A673 (cell line): ENCODE measurements at places on chromosomes 2 and 18. TPM values are rescaled to one million over a fixed set of nuclear protein-coding genes. Genes with fewer than 3 reads are reported as not detected.

The HOXD10 gene
- total RNA-seq, result 88.6 and 98.3 TPM in 2 replicates

The BUB1 gene
- 98.0 and 108 TPM in 2 replicates for total RNA-seq

The RNF125 gene
- 1.2 and 1.5 TPM in 2 replicates for total RNA-seq

The IL18R1 gene
- total RNA-seq, result not detected in 2 replicates

The ANKRD29 gene
- 2.6 and 2.8 TPM in 2 replicates for total RNA-seq

The PDE11A gene
- total RNA-seq, result not detected in 2 replicates

The MERTK gene
- total RNA-seq, result 18.4 and 20.1 TPM in 2 replicates

The VIT gene
- not detected in 2 replicates for total RNA-seq

DNA sequence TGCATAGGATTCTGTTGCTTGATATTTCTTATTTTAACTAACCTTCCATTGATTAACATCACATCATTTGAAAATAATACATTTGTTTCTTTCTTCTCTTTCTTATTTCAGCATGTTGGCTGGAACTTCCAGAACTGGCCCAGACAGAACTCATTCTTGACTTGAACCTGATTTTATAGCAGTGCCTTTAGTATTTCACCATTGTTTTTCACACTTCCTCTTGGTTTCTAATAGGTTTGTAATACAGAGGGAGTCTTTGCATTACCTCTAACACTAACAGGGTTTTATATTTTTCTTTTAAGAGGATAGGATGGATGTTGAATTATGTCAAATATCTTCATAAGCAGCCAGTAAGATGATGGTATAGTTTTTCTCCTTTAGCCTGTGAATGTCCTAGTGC lies 39.2 kb downstream of the SEMA4F start:
- H3K4me1 ChIP-seq, result no peaks in the 10 kb centered on the region
- no peak overlapping the region for H3K4me3 ChIP-seq
- H3K36me3 ChIP-seq, result no peaks in the 10 kb centered on the region
- H3K27ac ChIP-seq, result no peak overlapping the region

DNA sequence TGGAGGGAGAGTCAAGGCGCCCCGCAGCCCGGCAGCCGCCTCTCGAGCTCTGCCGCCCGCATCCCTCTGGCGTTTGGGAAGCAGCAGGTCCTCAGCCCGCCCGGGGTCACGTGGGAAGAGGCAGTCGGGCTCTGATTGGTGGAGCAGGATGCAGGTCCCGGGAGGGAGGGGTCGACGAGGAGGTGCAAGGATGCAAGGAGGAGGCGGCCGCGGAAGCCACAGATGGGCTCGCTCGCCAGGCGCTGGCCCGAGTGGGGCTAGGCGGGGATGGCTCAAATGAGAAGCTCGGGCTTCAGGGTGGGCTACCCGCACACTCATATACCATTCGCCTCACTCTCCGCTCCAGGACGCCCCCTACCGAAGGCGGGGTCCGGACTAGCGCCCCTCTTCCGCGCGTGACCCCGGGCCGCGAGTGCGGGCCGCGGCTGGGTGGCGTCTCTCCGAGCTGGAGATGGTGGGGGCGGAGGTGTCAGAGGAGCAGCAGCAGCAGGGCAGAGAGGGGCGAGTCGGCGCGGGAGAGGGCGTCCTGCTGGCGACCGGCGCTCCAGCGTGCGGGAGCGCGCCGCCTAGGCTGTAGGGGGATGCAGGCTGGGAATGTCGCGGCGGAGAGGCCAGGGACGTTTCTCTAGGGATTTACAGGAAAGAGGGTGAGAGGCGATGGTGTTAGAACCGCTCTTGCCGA lies at the start of gene TMEFF2:
Gene TMEFF2, minus strand, starts transcription at position 68 of the 682 bp plus-strand sequence. CDS start 409 bp downstream, outside the sequence.
- peak; percentile 96 for DNase-seq
- peaks cover 8% of the 10 kb centered on the region for H3K4me1 ChIP-seq
- H3K36me3 ChIP-seq, result no peaks in the 10 kb centered on the region
- no peaks in the 10 kb centered on the region for H3K27me3 ChIP-seq
- H3K27ac ChIP-seq, result no peak within 1 kb of the TSS

DNA sequence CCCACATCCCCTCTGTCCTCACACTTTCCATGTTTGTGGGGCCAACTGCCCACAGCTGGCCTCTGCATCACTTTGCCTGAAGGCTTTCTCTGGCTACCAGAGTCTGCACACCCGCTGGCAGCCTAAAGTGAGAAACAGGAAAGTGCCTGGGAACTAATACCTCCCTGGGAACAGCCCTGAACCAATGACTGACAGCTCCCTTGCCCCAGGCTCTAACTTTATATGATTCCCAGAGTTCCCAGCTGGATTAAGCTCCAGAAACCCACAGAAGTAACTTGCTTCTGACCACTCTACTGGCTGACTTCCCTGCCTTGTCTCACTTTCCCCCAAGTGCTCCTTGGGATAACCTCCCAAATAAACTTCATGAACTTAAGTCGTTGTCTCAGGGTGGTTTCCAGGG lies 159.6 kb upstream of the LMAN1 start:
- H3K4me1 ChIP-seq, result no peaks in the 10 kb centered on the region
- H3K36me3 ChIP-seq, result no peaks in the 10 kb centered on the region
- no peak for DNase-seq
- H3K4me3 ChIP-seq, result no peak overlapping the region

DNA sequence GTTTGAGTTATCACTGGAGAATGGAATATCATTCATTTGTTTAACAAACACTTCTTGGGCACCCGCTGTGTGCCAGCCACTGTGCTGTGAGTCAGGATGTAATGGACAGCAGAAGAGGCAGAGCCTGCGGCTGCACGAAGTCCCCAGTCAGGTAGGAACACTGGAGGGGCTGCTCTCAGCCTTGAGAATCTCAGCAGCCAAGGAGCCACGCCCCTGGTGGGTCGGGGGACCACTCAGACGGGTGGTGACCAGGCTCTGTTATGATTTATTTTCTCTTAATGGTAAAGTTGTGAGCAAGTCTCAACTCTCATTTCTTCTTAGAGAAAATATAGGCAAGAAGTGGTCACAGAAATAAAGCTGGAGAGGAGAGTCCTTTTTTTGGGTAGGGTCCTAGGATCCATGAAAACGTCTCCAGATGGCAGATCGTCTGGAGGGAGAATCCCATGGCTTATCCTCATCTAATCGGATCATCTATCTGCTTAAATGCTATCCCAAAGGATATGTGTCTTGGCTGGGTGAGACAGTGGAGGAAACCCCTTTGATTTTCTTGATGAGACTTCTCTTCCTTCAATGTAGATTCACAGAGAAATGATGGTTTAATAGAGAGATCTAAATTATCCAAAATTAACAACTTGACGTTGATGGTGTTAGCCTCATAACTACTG lies 129.1 kb upstream of the LGALSL start:
- H3K4me1 ChIP-seq, result no peaks in the 10 kb centered on the region
- no peaks in the 10 kb centered on the region for H3K27me3 ChIP-seq
- H3K36me3 ChIP-seq, result no peaks in the 10 kb centered on the region
- DNase-seq, result no peak

DNA sequence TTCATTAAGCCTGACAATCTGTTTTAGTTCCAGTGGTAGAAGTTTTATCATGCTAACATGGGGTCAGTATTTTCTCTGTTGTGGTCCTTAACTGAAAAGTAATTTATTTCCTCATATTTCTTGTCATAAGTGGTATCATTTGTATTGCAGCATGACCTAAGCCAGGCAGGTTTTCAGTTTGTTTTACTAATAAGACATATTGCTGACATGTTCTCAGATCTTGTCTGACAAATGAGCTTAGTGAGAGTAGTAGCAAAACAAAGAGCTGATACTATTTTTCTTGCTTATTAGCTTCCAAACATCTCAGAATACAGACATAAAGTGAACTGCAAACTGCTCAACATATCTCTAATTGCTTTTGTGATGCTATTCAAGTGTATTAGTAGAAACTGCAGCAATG lies 293.6 kb downstream of the DSEL start:
- no peaks in the 10 kb centered on the region for H3K27me3 ChIP-seq
- H3K27ac ChIP-seq, result no peak overlapping the region
- DNase-seq, result no peak
- H3K36me3 ChIP-seq, result no peaks in the 10 kb centered on the region
- no peak overlapping the region for H3K4me3 ChIP-seq
- peaks cover 10% of the 10 kb centered on the region for H3K4me1 ChIP-seq

DNA sequence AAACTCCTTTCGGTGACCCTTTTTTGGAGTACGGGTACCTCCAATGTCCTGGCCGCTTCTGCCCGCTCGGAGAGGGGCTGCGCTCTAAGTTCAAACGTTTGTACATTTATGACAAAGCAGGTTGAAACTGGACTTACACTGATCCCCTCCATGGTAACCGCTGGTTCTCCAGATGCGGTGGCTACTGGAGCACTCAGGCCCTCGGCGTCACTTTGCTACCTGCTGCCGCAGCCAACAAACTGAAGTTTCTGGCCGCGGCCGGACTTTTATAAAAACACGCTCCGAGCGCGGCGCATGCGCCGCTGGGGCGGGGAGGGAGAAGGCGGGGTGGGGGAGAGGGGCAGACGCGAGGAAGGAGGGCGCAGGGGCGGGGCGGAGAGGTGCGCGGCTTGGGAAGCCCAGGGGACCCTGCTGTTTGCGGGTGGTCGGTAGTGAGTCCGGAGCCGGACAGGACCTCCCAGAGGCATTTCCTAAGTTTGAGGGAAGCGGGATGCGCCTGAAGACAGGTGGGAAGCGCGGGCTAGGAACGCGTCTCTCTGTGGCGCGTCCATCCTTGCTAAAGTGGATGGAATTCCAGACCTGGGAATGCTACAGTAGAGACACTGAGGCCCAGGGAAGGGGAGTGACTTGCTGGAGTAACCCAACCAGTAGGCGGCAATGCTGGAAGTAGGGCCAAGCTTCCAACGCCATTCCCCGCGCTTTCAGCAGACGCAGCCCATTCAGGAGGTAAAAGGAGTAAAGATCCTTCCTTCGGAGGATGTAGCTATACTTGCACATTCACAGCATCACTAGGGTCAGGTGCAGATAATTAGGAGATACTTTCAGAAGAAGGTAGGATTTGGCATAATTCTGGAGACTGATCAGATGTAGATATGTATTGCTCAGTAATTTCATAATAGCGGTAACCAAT lies at the start of gene CXCR4:
Gene CXCR4, minus strand, starts transcription at position 241 of the 910 bp plus-strand sequence. Its CDS starts 89 bp downstream, at position 152.
- no peaks in the 10 kb centered on the region for H3K36me3 ChIP-seq
- peak within 1 kb of the TSS; percentile 40 for H3K4me3 ChIP-seq
- peak; percentile 35 for DNase-seq
- H3K27ac ChIP-seq, result no peak within 1 kb of the TSS
- peaks cover 99% of the 10 kb centered on the region for H3K27me3 ChIP-seq
- H3K4me1 ChIP-seq, result no peaks in the 10 kb centered on the region

GRCh38 chr18:33152376-33152775 lies 288.1 kb downstream of the CCDC178 start:
- no peaks in the 10 kb centered on the region for H3K36me3 ChIP-seq
- H3K4me1 ChIP-seq, result no peaks in the 10 kb centered on the region
- DNase-seq, result no peak

GRCh38 chr2:88874063-88874657 lies 182.7 kb downstream of the RPIA start:
- H3K4me3 ChIP-seq, result no peak overlapping the region
- H3K27ac ChIP-seq, result no peak overlapping the region
- H3K27me3 ChIP-seq, result peaks cover 46% of the 10 kb centered on the region
- no peaks in the 10 kb centered on the region for H3K4me1 ChIP-seq
- H3K36me3 ChIP-seq, result no peaks in the 10 kb centered on the region
- DNase-seq, result peak; percentile 65

- H3K4me1 ChIP-seq, result no peaks in the 10 kb centered on the region
- no peak overlapping the region for H3K4me3 ChIP-seq
- no peaks in the 10 kb centered on the region for H3K36me3 ChIP-seq
- no peak for DNase-seq
Measured at GRCh38 chr2:15544227-15544626, 16.9 kb downstream of the NBAS start.

DNA sequence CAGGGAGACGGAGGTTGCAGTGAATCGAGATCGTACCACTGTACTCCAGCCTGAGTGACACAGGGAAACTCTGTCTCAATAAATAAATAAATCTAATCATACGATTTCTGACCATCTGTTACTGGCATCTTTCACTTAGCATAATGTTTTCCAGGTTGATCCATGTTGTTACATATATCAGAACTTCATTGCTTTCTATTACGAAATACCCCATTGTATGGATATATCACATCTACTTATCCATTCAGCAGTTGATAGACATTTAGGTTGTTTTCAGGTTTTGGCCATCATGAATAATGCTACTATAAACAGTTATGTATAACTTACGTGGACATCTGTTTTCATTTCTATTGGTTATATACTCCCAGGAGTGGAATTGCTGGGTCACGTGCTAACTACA lies 303.9 kb downstream of the PAX3 start:
- H3K4me1 ChIP-seq, result peaks cover 10% of the 10 kb centered on the region
- no peak overlapping the region for H3K27ac ChIP-seq
- no peak overlapping the region for H3K4me3 ChIP-seq
- no peaks in the 10 kb centered on the region for H3K27me3 ChIP-seq
- DNase-seq, result no peak
- H3K36me3 ChIP-seq, result no peaks in the 10 kb centered on the region

DNA sequence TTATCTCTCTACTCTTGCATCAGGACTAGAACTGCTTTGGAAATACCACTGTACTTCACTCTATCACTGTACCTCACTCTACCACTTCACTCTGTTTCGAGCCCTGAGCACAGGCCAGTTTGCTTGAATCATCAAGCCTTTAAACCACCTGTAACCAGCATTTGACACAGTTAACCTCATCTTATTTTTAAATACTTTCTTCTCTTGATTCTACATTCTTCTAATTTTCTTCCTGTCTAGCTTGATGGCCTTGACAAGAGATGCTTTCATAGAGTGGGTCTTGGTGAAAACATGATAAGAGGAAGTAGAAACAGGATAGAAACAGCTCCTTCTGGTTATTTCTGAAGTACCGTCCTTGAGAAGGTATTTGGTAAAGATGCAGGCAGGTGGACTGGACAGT lies 78.1 kb downstream of the SPIRE1 start:
- no peak overlapping the region for H3K4me3 ChIP-seq
- H3K27ac ChIP-seq, result no peak overlapping the region
- no peak for DNase-seq
- no peaks in the 10 kb centered on the region for H3K27me3 ChIP-seq

GRCh38 chr2:47437287-47437686 lies 34.3 kb downstream of the MSH2 start:
- no peak overlapping the region for H3K4me3 ChIP-seq
- DNase-seq, result peak; percentile 46
- no peak overlapping the region for H3K27ac ChIP-seq
- peaks cover 11% of the 10 kb centered on the region for H3K36me3 ChIP-seq
- H3K27me3 ChIP-seq, result no peaks in the 10 kb centered on the region

- H3K4me1 ChIP-seq, result no peaks in the 10 kb centered on the region
- H3K27me3 ChIP-seq, result no peaks in the 10 kb centered on the region
- no peak overlapping the region for H3K4me3 ChIP-seq
- no peak for DNase-seq
- no peak overlapping the region for H3K27ac ChIP-seq
Measured at GRCh38 chr2:207903236-207903635, 122.1 kb downstream of the PLEKHM3 start.

GRCh38 chr2:63189026-63189425 lies 138.4 kb downstream of the OTX1 start:
- H3K4me1 ChIP-seq, result no peaks in the 10 kb centered on the region
- no peaks in the 10 kb centered on the region for H3K36me3 ChIP-seq
- H3K4me3 ChIP-seq, result no peak overlapping the region

- no peaks in the 10 kb centered on the region for H3K27me3 ChIP-seq
- no peak overlapping the region for H3K27ac ChIP-seq
- no peaks in the 10 kb centered on the region for H3K36me3 ChIP-seq
Measured at GRCh38 chr2:106899786-106900530, 14.0 kb upstream of the ST6GAL2 start.
